ENCODE measurements at places on chromosomes 3 and 15. TPM values are rescaled to one million over a fixed set of nuclear protein-coding genes. Genes with fewer than 3 reads are reported as not detected.

DNA sequence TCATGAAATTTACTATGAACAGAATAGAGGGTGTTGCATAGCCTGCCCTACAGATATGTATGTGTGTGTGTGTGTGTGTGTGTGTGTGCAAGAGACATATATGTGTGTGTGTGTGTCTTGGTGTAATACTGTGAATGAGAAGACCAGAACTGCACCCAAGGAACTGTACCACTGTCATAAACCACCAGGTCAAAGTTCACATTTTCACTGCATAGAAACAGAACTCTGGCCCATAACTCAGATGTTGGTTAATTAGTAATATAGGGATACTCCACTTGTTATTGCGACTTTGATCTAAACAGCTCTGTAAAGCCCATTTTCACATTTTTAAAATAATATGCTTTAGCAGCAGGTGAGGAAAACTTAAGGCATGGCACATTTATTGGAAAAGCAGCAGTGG lies 111.8 kb downstream of the IGF2BP2 start:
- DNase-seq = no peak

DNA sequence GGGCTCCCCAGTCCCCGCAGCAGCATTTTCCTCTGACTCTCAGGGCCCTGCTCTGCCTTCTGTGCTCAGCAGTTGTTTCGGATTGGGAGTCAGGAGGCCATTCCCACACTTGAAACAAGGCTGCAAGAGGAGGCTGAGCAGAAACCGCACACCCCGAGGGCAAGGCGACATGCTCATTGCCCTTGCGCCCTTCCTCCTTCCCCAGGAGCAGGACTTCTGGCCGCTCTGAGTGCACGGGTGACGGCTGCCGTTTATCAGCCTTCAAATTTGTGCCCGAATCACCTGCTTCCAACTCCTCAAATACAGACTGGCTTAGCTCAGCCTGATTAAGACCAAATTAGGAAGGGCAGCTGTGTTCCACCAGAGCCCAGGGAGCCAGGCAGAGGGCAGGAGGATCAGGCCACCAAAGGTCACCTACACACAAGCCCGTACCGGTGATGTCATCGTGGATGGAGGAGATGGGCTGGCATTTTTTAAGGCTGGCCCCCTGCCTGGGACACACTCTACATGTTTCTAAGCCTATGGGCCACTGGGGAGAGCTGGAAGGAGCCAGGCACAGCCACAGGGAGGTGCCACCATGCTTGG lies 38.1 kb downstream of the TM2D3 start:
- DNase-seq = no peak

- no peak for DNase-seq
These were observed 268.3 kb downstream of the BBX start for GRCh38 chr3:107791027-107791426.

GRCh38 chr3:132038198-132038825 lies 3.5 kb upstream of the CPNE4 start:
- DNase-seq = peak; percentile 23

- DNase-seq = no peak
These were observed 9.3 kb upstream of the RPL29 start for GRCh38 chr3:52004906-52005395.

- peak; percentile 23 for DNase-seq
These were observed 14.9 kb downstream of the KBTBD12 start for GRCh38 chr3:127929818-127930413.

- peak; percentile 20 for DNase-seq
These were observed 139.0 kb upstream of the NECTIN3 start for GRCh38 chr3:110932567-110932966.

DNA sequence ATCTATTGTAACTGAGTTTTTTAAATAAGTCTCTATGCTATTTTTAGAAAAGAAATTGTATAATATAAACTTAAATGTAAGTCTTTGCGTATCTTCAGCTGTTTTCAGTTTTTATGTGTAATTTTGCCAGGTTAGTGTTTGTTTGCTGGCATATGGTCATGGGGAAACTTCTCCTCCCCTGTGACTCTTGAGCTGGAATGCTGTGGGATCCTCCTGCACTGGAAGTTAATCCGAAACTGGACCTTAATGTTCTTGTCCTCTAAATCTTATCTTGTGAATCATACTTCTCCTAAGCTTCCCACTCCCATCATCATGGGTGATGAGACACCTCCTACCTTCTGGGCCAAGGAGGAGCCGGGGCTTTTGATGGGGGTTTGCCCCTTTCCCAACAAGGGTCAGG lies 52.4 kb upstream of the CHST2 start:
- no peak for DNase-seq

DNA sequence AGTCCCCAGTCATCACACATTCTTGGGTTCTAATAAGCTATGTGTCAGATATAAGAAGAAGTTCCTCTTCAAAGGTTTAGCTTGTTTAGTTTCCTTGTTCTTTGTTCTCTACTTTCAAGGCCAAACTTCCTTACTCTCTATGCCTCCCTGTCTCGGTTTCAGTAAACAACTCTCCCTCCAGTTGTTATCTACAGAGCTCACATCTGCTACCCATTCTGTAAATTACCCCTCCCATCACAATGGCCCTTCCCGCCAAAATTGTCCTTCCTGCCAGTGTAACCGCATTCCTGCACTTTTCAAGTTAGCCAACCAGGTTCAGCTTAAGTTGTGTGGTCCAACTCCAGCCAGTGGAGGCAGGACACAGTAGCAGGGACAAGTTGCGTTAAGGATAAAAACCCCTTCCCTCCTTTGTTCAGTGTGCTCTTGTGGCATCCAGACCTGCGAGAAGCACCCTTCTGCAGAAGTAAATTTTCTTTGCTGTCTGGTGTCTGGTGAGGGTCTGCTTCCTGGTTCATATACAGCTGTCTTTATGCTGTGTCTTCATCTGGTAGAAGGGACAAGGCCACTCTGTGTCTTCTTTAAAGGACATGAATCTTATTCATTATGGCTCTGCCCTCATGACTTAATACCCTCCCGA lies 342.1 kb upstream of the GRM7 start:
- no peak for DNase-seq

- peak; percentile 23 for DNase-seq
These were observed 406.2 kb upstream of the RARB start for GRCh38 chr3:25021816-25022215.

DNA sequence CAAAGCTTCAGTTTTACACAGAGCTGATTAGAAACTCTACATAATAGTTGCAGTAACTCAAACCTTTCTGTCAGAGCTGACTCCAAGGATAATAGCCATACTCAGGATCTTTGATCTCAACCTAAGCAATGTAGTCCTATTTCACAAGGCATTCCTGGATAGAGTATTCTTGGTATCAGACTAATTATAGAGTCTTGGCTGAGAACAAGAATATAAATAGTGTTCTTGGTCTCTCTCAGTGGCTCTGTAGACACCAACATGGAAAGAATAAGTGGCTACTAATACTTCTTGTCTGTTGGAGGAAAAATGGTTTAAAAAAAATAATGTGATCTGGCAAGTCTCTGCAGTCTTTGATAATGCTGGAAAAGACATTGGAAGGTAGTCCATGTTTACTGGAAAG lies 55.7 kb downstream of the RIOX2 start:
- DNase-seq = no peak

DNA sequence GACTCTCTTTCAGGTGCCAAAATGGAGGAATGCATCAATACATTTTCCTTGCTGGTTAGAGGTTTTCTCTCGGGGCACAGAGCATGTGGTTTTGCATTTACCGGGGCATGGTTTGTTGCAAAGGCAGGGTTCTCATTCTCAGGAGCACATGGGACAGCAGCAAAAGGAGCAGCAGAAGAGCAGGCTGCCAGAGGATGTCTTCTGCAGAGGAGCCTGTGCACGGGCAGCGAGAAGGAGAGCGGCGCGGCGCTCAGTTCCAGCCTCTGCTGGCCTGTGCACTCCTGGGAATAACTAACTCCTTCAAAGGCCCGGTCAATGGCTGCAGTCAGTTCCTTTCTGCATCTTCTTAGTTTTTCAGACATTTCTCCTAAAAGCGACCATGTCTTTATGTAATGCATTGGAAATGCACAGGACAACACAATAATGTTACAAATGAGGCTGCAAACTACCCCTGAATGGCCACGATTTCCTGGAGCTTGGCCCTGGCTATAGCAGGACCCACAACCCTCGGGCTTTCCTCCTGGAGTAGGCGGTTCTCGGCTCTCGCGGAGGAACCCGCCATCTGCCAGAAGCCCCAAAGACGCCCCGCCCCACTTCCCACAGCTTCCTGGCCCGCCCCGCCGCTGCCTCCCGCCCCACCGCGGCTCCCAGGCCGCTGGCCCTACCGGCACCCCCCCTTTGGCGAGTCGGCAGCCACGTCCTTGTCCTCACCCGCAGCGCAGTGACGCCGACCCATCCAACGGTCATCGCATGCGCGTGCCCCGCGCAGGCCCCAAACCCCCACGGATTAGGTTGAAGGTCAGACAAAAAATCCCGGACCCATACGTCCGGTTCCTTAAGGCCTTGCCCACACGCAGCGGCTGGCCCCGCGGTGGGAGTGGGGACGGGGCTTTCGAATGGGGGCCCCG lies at the start of gene C3orf62:
C3orf62 (minus strand) TSS at position 758 of the 908 bp plus-strand sequence; CDS start at position 398, 360 bp downstream.
- DNase-seq = peak; percentile 79

DNA sequence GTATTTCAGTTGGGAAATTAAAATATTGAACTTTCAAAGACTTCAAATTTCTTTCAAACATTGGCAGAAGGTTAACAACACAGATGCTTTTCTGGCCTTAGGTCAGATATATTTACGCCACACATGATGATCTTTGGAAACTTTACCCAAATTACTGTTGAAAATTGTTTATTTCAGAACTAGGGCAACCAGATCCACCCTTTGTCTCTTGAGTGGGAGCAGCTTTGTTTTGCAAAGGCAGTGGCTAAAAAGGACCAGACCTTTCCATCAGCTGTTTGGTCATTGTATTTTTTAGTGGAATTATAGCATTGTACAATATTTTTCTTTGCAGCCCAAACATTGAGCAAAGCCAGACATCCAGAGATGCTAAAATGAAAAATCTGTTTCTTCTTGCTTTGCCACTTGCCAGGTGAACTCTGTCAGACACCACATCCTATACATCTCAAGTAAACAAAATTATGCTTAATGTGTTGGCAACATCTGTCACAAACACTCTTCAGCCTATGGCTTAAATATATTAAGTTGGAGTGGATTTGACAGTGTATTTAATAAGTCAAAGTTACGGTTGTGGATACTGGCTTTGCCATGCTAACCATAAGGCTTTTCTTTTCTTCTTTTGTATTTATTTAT lies 651.9 kb downstream of the RBMS3 start:
- DNase-seq = no peak

DNA sequence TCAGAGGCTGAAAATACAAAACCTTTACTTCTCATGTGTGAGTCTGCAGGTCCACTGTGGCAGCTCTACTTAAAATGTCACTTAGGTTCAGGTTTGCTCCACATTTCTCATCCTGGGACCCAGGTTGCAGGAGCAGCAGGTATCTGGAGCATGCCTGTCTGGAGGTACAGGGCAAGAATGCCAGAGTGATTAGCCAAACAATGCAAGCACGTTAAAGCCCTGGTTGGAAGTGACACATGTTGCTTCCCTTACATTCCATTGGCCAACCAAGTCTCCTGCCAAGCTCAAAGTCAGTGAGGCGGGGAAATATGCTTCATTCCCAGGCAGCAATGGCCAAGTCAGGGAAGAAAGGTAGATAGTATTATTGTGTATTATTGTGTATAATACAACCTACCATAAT lies 76.8 kb upstream of the ARL6 start:
- peak; percentile 4 for DNase-seq

- no peak for DNase-seq
These were observed 273.6 kb upstream of the PROK2 start for GRCh38 chr3:72058493-72059081.

DNA sequence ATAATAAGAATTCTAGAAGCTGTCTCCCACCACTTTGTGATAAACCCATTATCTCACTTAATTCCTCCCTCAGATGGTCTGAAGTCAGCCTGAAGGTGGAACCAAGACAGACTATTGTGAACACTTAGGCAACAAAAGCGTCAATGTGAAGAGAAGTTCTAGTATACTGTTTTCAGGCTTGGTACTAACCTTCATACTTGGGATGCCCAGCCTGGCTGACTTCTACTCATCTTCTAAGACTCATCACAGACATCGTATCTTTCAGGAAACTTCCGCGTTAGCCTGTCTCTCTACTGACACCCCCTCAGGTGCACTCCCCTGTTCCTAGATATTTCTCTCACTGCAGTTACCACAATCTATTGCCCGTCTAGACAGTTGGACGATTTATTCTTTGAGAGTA lies 201.2 kb downstream of the SATB1 start:
- DNase-seq = no peak

RBPMS2 gene
- total RNA-seq = 0.91 TPM

COLQ gene
- 0.12 TPM for total RNA-seq

CEP70 gene
- total RNA-seq = 28.0 TPM

DHX30 gene
- total RNA-seq = 45.2 TPM

GALNT15 gene
- total RNA-seq = 2.1 TPM

ZNF502 gene
- total RNA-seq = 0.15 TPM

TMEM40 gene
- 0.74 TPM for total RNA-seq

CELSR3 gene
- total RNA-seq = 5.2 TPM

LDHAL6B gene
- not detected for total RNA-seq

NTRK3 gene
- 0.86 TPM for total RNA-seq

CDC25A gene
- 16.5 TPM for total RNA-seq

GNAT1 gene
- not detected for total RNA-seq

RHOA gene
- 500 TPM for total RNA-seq

CCDC33 gene
- total RNA-seq = 0.22 TPM

GRK7 gene
- total RNA-seq = not detected

All from M059J (cell line).